ENCODE measurements at places on chromosomes 6 and 20.
A peak's percentile ranks its signal among the peaks of the same experiment; 100 is the strongest.

GRCh38 chr6:42345696-42346416 is 105.9 kb downstream of the TRERF1 start:
- no peak for DNase-seq

GRCh38 chr20:43514648-43514999 is 7.1 kb downstream of the L3MBTL1 start:
- DNase-seq, result peak; percentile 84

GRCh38 chr20:36467076-36467999 is 74.0 kb upstream of the MYL9 start:
- peak; percentile 86 for DNase-seq

GRCh38 chr6:72661411-72661810 is 39.5 kb downstream of the KCNQ5 start:
- DNase-seq, result no peak

- no peak for DNase-seq
Measured at GRCh38 chr6:52566201-52566600, 10.7 kb downstream of the TRAM2 start.

DNA sequence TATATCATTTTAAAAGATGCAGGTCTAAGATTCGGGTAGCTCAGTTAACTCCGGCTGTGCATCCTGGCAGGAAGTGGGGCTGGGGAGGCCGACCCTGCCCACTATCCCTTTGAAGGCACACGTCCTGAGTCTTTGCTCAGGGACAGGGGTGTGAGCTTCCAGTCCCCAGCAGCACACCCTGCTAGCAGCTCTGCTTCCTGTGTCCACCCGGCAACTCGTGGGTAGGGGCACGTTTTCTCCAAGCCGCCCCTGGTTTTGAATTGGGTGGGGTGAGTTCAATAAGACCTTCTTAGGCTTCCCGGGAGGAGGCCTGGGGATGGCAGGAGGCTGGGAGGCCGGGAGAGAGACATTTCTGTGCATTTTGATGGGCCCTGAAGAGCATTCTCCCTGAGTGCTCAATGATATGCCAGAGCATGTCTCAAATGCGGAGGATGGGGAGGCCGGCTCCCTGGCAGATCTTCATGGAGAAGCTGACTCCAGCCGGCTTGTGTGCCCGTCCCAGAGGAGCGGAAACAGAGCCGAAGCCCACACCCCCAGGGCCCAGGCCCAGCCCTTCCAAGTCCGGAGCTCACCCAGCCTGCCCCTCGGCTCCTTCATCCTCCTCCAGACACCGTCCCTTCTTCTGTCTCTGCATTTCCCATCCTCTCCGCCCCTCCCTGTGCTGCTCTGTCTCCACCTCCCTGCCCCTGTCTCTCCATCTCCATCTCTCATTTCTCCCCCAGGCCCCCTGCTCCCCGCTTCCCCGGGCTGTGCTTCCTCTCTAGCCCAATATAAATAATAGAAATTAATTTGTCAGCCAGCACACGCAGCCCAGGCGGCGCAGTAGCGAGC is 36.3 kb upstream of the ZFAND3 start:
- no peak for DNase-seq

GRCh38 chr6:126531286-126531685 is 191.4 kb downstream of the CENPW start:
- DNase-seq, result no peak

DNA sequence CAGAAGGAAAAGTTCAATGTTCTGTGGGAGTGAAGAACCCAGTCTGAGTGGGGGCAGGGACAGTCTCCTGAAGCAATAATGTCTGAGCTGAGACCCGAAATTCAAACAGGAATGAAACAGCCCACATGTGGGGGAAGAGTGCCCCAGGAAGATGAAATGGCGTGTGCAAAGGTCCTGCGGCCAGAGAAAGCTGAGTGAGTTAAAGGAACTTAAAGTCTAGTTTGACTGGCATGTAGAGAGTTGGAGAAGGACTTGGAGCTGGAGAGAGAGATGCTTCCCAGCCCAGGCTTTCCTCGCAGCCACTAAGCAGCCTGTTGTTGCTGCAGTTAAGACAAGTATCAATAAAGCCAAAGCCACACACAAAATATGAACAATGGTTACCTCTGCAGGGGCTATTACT is 38.0 kb upstream of the MDGA1 start:
- no peak for DNase-seq

GRCh38 chr6:160431226-160431625 is 83.0 kb downstream of the SLC22A3 start:
- peak; percentile 84 for DNase-seq
